ENCODE measurements at places on chromosomes 12 and 14.
A peak's percentile ranks its signal among the peaks of the same experiment; 100 is the strongest.

DNA sequence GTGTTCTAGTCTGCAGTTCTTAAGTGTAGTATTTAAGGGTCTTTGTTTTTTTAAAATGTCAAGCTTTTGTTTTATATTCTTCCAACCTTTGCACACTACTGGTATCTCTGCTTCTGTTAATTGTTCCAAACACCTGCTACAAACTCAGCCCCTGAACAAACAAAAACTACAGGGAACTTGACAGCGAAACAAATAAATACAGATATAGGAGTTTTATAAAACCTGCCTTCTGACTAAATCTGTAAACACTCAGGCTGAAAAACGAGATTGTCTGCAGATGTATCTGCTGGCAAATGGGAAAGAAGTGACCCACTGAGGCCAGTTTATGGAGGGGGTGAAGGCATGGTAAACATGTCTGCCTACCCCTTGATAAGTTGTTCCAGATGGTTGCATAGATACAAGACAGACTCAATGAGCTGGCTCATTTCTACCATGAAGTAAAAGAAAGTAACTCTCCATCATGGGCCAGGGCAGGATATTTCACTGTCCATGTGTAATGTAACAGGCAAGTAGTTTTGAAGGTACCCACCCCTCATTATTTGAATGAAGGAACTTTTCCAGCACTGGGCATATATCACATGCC, 75.6 kb downstream of the LMO3 start:
- DNase-seq = no peak

DNA sequence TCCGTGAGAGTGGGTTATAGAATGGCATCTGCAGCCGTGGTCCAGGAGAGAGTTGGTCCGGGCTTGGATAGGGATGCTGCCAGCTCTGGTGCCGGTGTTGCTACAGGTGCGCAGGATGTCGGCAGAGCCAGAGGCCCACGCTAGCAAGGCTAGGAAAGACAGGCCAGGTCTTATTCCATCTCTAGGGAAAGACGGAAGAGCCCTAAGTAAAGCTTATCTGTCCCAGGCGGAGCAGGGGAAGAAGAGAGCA, 485 bp upstream of the PSME1 start:
- DNase-seq = no peak

GRCh38 chr12:110015132-110015531, 15.9 kb downstream of the ANKRD13A start:
- peak; percentile 53 for DNase-seq

DNA sequence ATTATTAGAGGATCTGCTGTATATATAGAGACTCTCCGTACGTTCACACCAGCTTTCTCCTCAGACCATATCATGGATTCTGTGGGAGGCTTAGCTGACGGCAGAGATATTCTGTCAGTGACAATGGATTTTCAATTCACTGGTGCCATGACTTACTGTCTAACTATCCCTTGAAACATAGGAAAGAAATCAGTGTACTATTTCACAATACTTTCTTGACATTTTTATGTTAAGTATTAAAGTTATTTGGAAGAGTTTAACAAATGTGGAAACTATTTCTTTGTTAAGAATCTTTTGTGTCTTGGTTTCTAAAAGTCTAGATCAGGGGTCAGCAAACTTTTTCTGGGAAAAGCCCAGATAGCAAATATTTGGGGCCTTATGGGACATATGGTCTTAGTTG, 118.5 kb downstream of the GTF2A1 start:
- no peak for DNase-seq

DNA sequence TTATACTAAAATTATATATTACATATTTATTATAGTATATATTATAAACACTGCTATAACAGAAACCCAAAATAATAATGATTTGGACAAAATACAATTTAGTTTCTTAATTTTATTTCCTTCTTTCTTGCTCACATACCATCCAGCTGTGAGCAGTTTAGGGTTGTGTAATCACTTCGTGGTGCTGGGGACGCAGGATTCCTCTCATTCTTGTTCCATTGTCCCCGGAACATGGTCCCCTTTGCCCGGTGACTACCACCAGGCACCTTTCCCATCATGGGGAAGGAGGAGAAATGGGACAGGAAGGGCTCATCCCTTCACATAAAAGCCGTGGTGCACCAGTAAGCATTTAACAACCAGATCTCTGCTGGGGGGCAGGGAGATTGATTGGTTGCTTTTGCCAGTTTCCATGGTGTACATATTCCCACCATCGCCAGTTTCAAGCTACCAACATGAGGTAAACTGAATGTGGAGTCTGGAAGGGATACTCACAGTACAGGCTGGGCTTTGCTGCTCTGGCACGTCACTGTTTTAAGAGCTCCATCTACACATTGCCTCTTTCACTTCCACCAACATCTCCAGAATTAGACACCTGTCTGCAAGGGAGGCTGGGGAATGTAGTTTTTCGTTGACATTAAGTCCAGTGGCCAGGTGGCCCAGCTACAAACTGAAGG, 191.5 kb downstream of the TMEM132C start:
- DNase-seq = no peak

DNA sequence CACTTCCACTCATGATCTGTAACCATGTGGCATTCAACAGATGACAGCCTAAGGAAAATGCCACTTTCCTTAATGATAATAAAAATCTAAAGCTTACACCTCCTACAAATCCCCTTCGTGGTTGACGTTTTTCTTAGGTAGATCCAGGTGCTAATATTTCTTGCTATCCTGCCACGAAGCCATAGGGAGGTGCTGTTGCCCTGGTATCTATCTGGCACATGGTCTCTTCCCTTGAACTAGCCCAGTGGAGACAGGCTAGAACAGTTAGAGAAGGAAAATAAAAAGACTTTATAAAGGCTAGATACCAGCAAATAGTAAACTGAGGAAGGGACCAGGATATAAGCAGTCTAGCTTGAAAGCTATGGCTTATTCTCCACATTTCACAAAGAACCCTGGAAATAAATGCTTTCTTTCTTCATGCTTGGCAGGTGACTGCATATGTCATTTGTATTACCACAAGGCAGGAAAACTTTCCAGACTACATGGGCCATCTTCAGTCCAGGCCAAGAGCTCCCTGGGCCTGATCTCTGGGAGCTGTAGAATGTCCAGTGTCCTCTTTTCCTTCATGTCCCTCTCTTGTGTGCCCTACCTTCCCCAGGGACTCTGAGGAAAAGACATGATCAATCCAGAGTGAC, 15.3 kb downstream of the SPIC start:
- peak; percentile 36 for DNase-seq

GRCh38 chr12:118023301-118023860, 6.9 kb downstream of the RFC5 start:
- DNase-seq = no peak

DNA sequence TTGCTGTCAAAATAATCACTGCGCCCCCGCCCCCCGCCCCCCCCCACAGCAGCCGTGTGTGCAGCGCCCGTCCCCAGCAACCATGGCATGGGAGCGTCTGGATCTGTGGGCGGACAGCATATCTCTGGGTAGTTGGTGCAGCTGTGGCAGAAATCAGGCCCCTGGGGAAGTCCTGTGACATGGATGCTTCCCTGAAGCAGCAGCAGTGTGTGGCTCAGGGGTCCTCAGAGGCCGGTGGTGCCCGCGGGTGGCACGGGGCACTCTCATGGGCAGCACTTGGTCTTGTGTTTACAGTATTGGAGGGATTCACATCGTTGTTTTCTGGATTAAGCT, 19.2 kb downstream of the XRCC3 start:
- no peak for DNase-seq

DNA sequence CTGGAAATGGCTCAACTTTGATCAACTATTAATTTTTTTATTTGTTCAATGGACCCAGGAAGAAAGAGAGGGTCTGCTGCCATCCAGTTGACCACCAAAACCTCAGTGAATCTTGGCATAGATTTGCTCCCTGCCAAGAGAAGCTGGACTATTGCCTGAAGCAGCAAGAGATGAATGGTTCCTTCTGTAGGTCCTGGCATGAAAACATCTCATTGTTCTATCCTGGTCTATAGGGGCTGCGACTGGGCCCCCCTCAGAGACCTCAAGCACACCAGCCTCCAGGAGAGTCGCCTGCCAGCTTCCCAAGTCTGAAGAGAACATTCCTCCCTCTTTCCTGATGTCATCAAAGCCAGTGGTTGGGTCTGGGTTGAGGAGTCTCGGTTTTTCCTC, 204.9 kb downstream of the TMX1 start:
- DNase-seq = no peak

GRCh38 chr12:5520831-5521230, 88.9 kb downstream of the NTF3 start:
- DNase-seq = no peak

GRCh38 chr12:47281667-47282171, 202.0 kb upstream of the AMIGO2 start:
- no peak for DNase-seq

DNA sequence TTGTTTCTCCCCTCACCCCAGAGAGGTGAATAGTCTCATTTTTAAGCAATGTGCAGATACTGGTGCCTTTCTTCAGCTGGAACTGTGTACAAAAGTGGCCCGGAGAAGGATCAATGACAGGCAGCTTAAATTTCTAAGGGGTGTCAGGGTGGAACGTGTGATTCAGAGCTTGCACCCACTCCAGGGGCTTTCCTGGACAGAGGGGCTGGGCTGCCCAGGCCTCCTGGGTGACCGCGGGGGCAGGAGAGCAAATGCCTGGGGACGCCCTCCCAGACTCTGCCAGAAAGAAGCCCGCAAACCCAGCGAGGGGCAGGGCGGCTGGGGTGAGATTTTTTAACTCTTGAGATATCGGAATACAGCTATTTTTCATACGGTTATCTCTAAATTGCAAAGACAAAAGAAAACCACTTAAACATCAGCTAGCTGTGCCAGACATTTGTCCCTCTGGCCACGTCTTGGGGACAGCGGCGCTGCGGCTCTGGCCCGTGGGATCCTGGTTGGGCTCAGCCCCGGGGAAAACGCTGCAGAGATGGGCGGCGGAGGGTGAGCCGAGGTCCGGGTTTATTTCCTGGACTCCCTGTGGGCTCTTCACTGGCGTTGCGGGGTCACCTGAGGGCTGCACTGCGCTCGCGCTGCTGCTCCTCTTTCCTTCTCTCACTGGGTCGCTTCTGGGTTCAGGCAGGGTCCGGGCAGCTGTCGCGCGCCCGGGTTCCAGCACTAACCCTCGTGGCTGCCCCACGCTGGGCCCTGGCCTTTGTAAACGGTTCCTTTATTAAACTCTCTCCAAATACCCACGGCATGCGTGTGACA, 35.8 kb downstream of the NFKBIA start:
- no peak for DNase-seq

GRCh38 chr12:132326646-132327045, 2.7 kb downstream of the GALNT9 start:
- DNase-seq = no peak

- no peak for DNase-seq
Measured at GRCh38 chr12:121390856-121391255, 9.1 kb upstream of the RNF34 start.

DNA sequence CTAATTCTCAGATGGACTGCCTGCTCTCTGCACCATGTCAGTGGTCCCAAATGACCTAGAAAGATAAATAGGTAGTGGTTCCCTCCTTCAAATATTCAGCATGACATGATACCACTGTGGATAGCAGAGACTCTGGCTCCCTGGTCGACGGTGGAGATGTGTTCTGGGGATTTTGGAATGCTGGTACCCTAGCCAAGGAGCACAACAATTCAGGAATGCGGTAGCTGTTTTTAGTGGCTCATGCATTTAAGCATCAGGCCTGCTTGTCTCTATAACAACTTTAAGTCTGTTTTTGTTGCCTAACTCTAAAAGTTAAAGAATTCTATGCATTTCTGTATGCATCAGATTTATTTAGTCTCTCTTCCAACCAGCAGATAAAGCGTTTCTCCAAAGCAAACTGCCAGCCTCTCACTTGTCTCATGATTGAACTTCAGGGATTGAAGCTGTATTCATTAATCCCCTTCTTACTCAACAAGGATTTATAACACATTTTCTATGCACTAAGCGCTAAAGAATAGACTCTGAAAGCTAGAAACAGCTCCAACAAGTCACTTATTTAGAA, 164.9 kb upstream of the BMP4 start:
- no peak for DNase-seq

- no peak for DNase-seq
Measured at GRCh38 chr14:24108336-24108874, 6.2 kb upstream of the DCAF11 start.

- DNase-seq = no peak
Measured at GRCh38 chr12:108008163-108008905, 120.8 kb upstream of the WSCD2 start.

- no peak for DNase-seq
Measured at GRCh38 chr12:13038491-13039161, 5.6 kb upstream of the FAM234B start.
